ENCODE measurements at places on chromosomes 7 and 10.

- DNase-seq = no peak
Measured at GRCh38 chr7:144853542-144853941, 17.7 kb upstream of the TPK1 start.

- no peak for DNase-seq
Measured at GRCh38 chr7:112079673-112080072, 126.5 kb downstream of the DOCK4 start.

DNA sequence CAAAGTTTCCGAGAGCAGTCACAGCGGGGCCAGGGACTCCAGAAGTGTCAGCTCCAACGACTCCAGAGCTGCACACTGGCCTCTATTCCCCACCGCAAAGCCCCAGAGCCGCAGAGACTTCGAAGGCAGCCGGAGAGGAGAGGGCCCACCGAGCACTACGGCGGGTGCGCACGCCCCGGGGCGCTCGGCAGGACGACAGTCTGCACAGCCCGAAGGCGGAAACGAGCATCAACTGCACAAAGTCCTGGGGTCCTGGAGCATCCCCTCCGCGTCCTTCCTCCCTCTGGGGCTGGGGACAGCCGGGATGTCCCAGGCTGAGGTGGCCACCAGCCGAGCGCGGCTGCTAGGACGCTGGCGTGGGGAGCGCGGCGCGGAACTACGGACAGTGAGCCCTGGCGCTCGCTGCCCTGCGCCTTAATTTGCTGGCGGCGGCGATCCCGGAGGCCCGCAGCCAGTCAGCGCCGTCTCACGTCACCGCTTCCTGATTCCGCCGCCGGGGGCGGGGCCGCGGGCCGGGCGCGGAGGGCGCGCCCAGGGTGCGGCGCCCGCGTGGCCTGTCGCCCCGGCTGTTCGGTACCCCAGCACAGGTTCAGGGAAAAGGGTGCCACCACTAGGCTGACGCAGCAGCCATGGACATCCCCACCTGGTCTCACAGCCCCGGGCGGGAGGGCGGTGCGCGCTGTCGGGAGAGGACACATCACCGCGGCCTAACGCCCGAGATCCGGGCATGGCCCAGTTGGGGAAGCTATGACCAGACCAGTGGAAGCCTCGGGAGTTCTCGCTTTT lies at the start of gene TBX20:
Gene TBX20 (minus strand): TSS at position 391 of the 786 bp plus-strand sequence. CDS start 480 bp downstream, outside the sequence.
- no peak for DNase-seq

GRCh38 chr7:39882148-39882784 lies 67.8 kb upstream of the CDK13 start:
- no peak for DNase-seq

DNA sequence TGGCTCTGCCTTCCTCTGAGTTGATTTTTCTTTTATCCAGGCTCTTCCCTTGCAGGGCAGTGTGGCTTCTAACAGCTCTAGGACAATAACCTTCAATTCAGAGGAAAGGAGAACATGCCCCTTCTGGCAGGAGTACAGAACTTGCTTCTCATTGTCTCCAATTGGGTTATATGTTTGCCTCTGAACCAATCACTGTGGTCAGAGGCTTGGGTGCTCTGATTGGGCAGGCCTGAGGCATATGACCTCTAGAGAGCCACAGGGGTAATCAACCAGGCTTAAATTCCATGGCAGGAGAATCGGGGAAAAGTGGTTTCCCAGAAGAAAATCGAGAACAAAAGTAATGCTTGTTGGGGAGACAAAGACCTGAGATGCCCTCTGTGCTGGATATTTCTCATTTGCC lies 240.0 kb downstream of the REEP3 start:
- DNase-seq = no peak

GRCh38 chr10:103767756-103768155 lies 87.6 kb downstream of the SH3PXD2A start:
- DNase-seq = no peak

- no peak for DNase-seq
Measured at GRCh38 chr7:25448301-25448700, 220.0 kb upstream of the NPVF start.

DNA sequence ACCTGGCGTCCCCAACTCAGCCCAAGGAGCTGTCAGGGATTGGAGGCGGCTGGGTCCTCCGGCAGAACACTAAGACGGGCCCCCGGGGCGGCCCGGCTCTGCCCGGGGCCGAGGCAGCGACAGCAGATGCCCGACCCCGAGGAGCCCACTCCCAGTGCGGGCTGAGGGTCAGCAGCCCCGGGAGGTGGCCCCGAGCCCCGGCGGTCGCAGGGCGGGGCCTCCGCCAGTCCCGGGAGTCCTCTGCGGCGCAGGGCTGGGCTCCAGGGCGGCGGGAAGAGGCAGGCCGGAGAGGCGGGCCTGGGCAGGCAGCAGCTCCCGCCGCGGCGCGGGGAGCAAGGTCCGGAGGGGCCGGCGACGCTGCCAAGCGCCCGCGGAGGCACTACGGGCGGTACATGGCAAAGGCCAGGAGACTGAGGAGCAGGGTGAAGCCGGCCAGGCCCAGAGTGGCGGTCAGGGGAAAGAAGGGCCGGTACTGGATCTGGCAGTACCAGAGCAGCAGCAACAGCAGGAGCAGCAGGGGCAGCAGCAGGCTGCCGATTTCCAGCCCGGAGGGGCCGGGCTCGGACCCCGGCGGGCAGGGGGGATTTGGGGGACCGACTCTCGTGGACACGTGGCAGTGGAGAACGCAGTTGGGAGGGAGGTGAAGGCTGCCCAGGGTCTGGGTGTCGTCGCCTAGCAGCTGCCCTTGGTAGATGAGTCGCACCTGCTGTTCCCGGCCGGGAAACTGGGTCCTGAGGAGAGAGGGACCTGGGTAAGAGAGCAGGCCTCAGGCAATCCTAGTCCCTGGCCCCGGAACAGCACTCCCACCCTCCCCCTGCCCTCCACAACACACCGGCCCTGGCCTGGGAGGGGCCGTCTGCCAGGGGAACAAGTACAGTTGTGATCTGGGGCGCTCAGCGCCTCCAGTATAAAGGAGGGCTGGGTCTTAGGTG lies 827 bp upstream of the FASTK start:
- DNase-seq = no peak

- DNase-seq = no peak
Measured at GRCh38 chr7:82609746-82610145, 166.2 kb upstream of the CACNA2D1 start.

- peak; percentile 76 for DNase-seq
Measured at GRCh38 chr10:99917963-99918825, 91.6 kb downstream of the DNMBP start.

- DNase-seq = no peak
Measured at GRCh38 chr7:114755856-114756255, 166.0 kb upstream of the MDFIC start.

- DNase-seq = no peak
Measured at GRCh38 chr10:7281429-7281828, 129.4 kb downstream of the SFMBT2 start.

DNA sequence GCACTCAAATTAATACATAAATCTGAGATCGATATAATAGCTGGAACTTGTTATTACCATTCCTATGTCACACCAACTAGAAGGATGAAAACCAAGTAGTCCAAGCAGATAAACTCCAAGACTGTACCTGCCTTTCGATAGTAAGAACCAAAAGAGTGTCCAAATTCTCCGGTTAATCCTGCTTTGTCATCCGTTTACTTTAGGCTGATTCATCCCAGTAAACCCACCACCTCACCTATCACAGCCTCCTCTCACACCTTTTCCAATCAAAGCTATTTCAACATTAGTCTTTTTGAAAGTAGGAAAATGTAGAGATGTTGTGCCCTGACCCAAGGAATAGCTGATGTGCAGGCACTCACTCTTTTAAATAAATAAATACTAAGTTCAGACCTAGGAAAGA lies 177.2 kb downstream of the CTNNA3 start:
- DNase-seq = no peak

DNA sequence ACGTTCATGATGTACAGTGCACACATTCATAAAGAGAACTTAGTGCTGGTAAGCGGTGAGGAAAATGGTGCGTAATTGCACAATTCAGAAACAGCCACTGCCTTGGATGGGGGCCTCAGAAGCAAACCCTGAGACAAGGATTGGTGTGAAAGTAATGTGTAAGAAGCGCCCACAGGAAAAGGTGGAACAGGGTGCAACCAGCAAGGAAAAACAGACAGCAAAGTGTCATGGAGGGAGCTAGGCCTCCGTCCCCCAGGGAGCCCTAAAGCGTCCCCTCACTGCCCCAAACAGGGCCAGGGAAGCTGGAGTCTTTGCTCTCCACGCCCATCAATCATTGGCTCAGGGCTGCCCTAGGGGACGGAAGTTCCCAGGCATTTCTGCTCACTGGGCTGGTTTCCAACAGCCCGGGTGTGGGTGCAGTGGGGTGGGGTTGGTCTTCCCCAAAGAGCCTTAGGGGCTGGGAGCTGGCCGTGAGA lies 9.6 kb upstream of the C10orf105 start:
- DNase-seq = no peak

GRCh38 chr10:61284222-61284890 lies 168.8 kb downstream of the TMEM26 start:
- peak; percentile 10 for DNase-seq

- DNase-seq = no peak
Measured at GRCh38 chr10:43211431-43212042, 55.3 kb downstream of the RASGEF1A start.

GRCh38 chr7:8261711-8262695 lies at the start of gene ICA1:
Gene ICA1 (minus strand): TSS chr7:8262167. CDS start chr7:8235926, 26,241 bp downstream.
- DNase-seq = peak; percentile 55

DNA sequence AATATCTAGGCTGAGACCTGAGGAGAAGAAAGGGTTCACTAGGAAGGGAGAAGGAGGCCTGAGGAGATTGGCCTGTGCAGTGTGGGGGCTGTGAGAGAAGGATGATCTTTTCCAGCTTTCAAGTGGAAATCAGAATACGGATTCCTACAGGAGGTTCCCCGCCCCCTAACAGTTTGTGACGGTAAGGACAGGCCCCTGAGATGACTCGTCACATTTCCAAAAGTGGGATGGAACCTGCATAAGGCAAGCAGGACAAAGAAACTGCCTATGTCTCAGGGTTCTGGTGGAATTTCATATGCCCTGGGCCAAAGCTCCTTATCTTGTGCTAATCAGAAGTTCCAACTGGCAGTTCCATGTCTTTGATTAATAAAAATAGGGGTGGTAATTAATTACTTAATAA lies 275.6 kb downstream of the SNX10 start:
- no peak for DNase-seq

DNA sequence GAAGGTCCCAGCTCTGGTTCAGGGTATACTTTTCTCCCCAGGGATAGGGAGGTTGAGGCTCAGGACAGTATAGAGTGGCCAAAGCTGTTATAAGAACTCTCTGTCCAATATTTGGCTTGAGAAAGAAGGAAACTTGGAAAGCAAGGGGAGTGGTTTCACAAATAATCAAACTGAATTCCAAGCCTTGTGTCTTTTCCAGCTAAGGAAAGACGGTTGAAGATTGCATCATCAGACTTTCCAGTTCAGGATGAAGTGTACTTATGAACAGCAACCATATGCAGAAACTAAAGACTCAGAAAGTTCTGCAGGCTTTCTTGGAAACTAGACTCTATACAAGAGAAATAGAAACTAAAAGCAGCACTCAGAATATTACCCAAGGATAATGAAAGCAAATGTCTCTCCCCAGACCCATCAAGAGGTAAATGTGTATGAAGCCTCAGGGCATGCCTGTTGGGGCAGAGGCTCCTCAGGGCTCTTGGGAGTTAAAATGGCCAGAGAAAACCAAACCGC lies 46.4 kb downstream of the RAMP3 start:
- DNase-seq = no peak

GRCh38 chr10:129854796-129855705 lies 109.0 kb downstream of the EBF3 start:
- no peak for DNase-seq

GRCh38 chr10:86377797-86378146 lies 11.2 kb upstream of the GRID1 start:
- no peak for DNase-seq

- no peak for DNase-seq
Measured at GRCh38 chr10:132240156-132240555, 53.4 kb downstream of the DPYSL4 start.

DNA sequence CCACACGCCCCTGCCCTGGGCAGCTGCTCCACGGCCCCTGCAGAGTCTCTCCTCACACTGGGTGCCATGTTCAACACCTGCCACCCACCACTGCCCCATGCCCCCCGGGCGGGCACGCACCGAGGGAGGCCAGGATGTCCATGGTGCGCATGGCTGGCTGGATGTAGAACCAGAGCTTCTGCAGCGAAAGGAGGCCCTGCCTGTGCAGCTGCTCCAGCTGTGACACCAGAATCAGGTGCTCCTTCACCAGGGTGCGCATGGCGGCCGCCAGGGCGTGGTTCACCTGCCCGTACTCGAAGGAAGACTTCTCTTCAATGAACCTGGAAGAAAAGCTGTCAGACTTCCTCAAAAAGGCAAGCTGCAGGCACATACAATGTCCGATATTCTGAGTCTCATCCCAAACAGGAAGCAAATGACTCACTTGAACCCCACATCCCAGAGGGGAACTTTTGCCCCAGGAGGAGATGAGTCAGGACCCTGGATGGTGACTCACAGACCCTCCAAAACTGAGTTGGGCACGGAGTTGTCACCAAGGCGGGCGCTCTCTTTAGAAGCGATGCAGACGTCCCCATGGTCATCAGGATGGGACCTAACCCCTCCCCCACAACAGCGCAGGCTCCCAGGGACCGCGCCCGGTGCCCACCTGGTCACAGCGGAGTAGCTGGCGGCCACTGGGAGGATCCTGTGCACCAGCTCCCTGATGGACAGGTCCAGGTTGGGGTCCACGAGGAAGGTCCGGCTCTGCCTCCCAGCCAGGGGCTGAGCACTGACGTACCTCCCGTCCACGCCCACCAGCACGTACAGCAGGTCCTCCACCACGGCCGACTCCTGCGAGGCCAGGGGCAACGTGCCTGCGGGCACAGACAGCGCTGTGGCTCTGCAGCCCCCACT lies 15.5 kb downstream of the TUBGCP2 start:
- DNase-seq = no peak

DNA sequence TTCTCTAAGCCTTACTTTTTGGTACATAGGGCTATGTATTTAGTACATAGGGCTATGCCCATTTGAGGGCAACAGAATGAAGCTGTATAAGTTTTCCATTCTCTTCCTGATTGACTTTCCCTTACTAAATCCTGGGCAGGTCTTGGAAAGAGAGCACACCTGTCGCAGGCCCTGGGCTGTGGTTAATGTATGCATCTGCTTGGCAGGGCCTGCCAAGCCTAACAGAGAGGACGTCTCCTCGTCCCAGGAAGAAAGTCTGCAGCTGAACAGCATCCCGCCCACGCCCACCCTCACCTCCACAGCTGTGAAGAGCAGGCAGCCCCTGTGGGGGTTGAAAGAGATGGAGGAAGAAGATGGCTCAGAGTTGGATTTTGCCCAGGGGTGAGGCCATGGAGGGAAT lies 8.9 kb upstream of the PVRIG start:
- no peak for DNase-seq

- DNase-seq = peak; percentile 81
Measured at GRCh38 chr7:110766864-110767263, 324.1 kb upstream of the LRRN3 start.

DNA sequence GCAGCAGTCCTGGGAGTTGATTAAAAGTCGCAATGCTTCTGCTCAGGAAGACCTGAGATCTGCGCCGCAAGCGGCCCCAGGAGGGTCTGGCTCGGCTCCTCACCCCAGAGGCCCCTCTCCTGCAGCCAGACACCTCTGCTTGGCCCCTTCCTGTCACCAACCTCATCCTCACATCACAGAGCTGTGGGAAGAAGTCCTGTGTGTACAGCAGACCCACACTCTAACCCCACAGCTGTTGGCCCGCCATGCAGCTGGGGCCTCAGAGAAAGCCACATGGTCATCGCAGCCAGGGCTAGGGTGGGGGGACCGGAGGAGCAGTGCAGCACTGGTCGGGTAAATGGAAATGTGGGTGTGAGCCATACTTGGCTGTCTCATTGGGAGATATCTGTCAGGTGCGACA lies 97.7 kb downstream of the RGS10 start:
- DNase-seq = no peak

GRCh38 chr10:69789164-69789576 lies 12.5 kb upstream of the COL13A1 start:
- no peak for DNase-seq

- no peak for DNase-seq
Measured at GRCh38 chr10:130368761-130369560, 232.8 kb downstream of the GLRX3 start.
